ENCODE measurements at places on chromosomes 5 and 9.

DNA sequence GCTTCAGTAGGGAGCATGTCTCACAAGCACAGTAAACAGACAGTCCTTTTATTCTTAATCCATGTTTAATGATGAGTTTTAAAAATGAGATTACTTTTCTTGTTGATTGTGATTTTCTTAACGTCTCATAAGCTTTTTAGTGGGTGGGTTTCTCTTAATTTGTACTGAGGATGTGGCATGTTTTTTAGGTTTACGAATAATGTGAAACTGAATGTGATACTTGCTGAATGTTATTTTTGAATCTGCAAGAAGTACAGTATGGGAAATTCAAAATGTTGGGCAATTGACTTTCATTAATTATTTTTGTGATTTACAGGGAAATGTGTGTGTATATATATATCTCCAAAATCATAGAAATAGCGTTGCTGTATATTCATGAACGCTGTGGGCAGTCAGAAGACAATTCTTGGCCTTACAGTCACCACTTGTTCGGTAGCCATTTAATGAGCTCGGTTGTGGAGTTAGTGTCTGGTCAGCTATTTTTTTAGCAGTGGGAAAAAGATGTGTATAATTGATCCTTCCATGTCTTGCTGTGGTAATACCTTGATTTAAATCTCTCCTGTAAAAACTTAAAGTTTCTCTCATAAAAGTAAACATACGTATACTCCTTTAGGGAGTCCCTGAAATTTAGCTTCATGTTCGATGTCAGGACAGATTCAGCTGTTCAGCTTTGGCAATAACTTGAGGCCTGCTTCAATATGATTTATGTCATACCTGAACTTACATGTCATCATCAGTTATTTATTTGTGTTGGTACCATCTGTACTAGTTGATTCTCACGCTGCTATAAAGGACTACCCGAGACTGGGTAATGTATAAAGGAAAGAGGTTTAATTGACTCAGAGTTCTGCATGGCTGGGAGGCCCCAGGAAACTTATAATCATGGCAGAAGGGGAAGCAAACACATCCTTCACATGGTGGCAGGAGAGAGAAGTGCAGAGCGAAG is 15.0 kb downstream of the ICE1 start:
- no peak for DNase-seq

DNA sequence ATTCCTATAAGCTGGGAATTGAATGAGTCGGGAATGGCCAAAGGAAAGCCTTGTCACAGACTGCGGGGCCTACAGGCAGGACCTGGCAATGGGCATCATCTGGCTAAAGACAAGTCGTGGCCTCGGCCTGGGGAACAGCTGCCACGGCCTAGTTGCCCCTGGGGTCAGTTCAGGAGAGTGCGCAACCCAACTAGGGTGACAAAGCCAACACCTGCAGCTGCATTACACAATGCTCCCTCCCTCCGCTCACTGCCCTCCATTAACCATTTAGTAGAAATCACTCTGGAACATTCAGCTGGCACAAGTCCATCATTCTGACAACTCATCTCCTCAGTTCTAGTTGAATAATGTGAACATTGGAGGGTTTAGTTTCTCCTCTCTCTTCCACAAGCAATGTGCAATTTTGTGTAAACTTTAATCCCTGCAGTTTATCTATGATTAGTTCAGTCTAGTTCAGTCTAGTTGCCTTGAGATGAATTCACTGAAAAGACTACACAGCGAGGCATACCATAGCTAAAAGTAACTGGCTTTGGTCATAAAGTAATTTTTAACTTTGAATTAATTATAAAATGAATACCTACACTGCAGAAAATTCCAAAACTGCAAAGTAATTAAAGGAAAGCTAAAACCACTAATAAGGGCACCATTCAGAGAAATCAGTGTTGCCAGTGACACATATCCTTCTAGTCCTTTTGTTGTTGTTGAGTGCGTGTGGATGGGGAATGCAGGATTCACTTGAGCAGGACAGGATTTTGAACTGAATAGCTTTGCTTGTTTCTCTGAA is 5.1 kb downstream of the GLDC start:
- no peak for DNase-seq

- DNase-seq: no peak
These were observed 200.9 kb downstream of the GDNF start for GRCh38 chr5:37638897-37639296.

DNA sequence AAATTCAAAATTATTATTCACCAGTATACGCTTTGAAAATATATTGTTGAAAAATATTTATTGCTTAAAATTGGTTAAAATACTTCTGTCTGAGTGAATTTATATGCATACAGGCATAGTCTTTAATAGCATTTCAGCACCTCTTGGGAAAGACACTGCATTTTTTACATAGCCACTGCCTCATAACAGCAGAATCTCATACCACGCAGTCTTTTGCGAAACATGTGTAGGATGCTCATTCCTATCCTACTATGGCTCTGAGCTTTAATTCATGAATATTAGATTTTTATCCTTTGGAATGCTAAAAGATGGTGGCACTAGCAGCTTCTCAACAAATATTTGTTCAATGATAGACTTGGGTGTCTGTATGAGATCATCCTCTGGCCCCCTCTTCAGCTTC is 94.0 kb upstream of the SH3GL2 start:
- no peak for DNase-seq

DNA sequence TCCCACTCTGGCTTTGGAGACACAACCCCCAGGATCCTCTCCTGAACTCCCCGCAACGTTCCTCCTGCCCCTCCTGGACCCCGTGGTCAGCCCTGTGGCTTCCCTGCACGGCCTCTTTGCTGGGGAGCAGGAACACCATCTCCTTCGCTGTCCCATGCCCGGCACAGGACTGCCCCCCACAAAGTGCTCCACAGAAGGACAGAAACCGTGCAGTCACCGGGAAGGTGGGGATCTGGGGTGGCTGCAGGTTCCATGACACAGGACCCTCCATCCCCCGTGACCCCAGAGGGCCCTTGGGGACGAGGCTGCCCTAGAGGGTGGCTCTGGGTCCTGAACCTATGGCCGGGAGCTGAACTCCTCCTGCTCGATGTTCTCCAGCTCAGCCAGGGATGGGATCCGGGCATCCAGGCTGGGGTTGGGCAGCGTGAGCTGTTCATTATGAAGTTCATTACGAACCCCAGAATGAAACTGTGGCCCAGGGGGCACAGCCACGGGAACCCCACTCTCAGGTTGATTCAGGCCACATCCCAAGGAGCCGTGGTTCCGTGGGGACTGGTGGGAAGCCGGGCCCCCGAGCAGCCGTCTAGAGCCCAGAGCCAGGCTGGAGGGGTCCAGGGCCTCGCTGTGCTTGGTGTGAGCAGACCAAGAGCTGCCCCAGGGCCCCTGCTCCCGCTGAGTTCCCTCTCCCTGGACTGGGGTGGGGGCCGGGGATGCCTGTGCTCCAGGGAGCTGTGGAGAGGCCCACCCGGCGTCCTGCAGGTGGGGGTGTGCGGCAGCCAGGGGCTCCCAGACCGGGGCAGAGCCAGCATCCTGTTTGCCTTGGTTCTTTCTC is 684 bp upstream of the SLC6A19 start:
- DNase-seq: no peak

DNA sequence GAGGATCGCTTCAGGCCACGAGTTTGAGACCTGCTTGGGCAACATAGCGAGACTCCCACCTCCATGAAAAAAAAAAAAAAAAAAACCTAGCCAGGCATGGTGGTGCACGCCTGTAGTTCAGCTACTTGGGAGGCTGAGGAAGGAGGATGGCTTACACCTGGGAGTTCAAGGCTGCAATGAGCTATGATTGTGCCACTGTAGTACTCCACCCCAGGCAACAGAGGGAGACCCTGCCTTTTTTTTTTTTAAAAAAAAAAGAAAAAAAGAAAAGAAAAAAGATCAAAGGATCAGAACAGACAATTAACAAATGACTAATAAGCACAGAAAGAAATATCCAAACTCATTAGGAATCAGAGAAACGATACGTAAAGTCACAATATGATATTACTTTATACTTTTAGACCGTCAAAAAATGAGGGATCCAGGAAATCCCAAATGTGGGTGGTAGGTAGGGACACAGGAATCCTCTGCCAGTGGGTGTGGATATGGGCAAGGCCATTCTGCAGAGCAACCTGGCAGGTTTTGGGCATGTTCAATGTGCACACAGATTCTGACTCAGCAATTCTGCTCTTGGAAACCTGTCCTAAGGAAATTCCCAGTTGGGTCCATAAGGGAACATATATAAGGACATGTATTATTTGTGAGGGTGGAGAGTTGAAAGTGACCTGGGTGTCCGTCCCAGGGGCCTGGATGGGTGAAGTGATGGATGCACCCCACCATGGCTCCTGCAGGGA is 144.7 kb upstream of the TBC1D2 start:
- DNase-seq: no peak

DNA sequence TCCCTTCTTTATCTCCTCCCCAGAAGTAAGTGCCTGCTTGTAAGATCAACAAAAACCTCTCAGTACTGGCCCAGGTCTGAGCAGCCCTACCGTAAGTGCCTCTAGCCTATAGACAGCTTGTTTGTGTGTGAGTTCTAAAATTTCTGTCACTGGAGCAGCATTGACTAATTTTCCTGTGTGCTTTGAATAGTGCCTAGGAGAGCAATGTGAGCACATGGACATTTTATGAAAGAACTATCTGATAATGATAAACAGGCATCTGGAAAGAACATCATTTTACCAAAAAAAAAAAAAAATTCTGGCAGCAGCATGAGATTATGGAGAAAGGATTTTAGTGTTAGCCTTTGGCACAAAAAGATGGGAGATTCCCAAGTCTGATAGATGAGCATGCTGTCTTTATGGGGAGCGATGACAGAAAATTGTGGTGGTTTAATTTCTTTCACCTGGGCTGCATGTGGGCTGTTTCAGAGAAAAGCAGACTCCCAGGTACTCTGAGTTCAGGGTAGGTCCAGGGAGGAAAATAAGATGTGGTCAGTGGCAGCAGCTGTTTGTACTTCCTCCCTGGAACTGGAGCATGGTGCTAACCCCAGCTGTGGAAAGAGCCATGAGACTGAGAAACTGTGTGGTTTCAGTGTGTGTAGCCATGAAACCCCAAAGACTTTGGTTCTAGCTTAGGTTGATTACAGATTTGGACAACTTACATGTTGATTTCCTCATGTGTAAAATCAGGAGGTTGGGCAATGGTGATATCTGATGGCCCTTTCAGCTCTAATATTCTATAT is 419.9 kb downstream of the NTRK2 start:
- no peak for DNase-seq

DNA sequence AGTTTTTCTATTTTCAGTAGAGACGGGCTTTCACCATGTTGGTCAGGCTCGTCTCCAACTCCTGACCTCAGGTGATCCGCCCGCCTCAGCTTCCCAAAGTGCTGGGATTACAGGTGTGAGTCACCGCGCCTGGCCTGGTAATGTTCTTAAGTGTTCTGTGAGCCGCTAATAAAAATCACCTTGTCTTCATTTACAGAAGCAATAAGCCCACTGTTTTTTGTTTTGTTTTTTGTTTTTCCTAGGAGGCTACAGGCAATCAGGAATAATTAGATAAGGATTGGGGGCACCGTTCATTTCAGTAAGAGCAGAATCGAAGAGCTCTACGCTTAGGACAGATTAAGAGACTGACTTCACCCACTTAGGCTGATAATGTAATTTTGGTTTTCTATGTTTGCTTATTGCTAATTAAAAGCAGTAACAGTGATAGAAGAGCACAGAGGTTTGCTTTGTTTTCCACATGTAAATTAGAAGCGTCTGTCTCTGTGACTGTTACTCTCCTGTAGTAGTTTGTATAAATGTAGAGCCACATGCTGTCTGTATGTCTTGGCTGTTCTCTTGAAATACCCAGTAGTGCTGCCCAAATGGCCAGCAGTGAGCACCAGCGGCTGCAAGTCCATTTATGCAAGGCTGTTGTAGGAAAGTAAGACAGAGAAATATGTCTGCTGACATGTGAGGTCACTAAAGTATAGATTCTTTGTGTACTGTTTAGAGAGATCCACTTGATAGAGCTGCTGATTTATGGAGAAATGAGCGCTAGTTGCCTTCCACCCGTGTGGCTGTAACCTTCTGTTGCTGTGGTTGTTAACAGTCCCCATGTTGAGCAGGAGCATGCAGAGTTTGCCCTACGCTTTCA is 30.5 kb downstream of the TRIO start:
- no peak for DNase-seq

DNA sequence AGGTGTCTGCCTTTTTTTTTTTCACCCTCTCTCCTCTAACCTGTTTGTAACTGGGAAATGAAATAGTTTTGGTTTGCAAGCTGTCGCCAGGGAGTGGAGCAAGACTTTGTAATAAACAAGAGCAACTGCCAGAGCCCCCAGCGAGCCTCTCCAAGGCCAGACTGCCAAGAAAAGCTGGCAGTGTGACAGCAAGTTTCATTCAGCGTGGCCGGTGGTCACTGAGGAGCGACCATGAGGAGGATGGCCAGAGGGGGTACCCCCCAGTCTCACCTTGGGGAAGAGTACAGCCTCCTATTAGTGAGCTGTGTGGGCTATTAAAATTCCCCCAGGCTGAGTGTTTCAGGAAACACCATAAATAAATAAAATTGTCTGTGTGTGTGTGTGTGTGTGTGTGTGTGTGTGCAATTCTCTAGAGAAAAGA is 49.9 kb downstream of the ZFAND5 start:
- no peak for DNase-seq

- DNase-seq: no peak
These were observed 48.0 kb downstream of the SARDH start for GRCh38 chr9:133690081-133690561.

- DNase-seq: no peak
These were observed 132.3 kb downstream of the ZNF608 start for GRCh38 chr5:124614105-124614504.

DNA sequence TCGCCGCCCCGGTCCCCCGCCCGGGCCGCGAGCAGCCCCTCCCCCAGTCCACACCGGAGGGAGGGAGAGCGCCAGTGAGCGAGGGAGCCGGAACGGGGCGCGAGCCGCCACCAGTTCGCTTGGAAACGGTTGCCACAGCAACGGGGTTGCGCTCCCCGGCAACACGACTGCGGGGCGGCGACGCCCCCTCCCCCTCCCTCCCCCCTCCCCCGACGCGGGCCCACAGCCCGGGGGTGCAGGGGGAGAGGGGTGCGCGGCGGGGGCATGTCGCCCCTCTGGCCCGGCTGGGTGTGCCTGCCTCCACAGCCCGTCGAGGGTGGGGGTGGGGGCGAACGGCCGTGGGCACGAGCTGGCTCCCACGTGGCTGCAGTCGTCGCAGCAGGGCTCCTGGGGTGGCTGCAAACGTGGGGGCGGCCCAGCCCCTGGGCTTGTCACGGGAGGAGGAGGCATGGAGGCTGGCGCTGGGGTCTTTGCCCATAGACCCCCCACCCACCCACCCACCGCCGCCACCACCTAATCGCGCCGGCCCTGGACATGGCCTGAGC is 524 bp downstream of the PRR7 start:
- DNase-seq: no peak

GRCh38 chr5:57450991-57451876 is 31.4 kb downstream of the ACTBL2 start:
- DNase-seq: no peak

- DNase-seq: no peak
These were observed 58.8 kb downstream of the ARHGAP26 start for GRCh38 chr5:142828797-142829535.

DNA sequence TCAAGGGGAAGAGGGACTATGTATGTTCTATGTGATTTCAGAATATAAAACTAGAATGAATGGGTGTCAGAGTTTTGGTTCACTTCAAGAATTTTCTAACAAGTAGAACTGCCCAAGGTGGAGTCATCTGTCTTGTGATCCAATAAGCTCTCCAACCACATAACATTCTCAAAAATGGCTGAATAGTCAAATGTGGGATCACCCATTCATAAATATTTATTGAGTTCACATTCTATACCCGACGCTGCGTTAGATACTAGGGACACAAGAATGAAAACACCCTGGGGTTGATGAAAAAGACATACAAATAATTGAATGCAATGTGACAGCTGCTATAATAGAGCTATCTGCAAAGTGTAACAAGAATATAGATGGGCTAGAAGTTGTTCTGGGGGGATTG is 35.3 kb upstream of the TRAF1 start:
- no peak for DNase-seq
